ENCODE measurements at places on chromosomes 3 and 15. TPM values are rescaled to one million over a fixed set of nuclear protein-coding genes. Genes with fewer than 3 reads are reported as not detected.

The APOD gene
- 51.8 TPM for total RNA-seq

The SLC12A1 gene
- total RNA-seq: not detected

The MESP2 gene
- 0.75 TPM for total RNA-seq

The RLBP1 gene
- total RNA-seq: not detected

The ACTRT3 gene
- total RNA-seq: 1.6 TPM

The AP3B2 gene
- total RNA-seq: 0.69 TPM

The ARID3B gene
- total RNA-seq: 6.8 TPM

The POC1A gene
- total RNA-seq: 3.4 TPM

The LMLN gene
- total RNA-seq: 8.1 TPM

The ZNF860 gene
- total RNA-seq: 1.8 TPM

The TMEM40 gene
- not detected for total RNA-seq

The XYLB gene
- 5.8 TPM for total RNA-seq

The SLC22A14 gene
- total RNA-seq: 0.46 TPM

The MASP1 gene
- 17.8 TPM for total RNA-seq

The SOX2 gene
- total RNA-seq: 0.55 TPM

The USP13 gene
- 9.4 TPM for total RNA-seq

The ARIH1 gene
- total RNA-seq: 157 TPM

The TRIM59 gene
- total RNA-seq: 5.6 TPM

The GP9 gene
- total RNA-seq: not detected

The OXTR gene
- 6.0 TPM for total RNA-seq

All from mucosa of gallbladder (tissue), 1 donor.